ENCODE measurements at places on chromosomes 6 and 20. TPM values are rescaled to one million over a fixed set of nuclear protein-coding genes. Genes with fewer than 3 reads are reported as not detected.

The SLPI gene
- not detected for total RNA-seq

DNA sequence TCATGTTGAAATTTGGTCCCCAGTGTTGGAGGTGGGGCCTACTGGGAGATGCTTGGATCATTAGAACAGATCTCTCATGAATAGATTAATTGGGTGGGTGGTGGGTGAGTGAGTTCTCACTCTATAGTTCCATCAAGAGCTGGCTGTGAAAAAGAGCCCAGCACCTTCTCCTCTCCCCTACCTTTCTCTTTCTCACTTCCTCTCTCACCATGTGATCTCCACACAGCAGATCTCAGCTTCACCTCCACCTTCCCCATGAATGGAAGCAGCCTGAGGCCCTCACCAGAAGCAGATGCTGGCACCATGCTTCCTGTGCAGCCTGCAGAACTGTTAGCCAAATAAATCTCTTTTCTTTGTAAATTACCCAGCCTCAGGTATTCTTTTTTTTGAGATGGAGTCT is 12.9 kb upstream of the GMNN start:
- no peak for DNase-seq

GRCh38 chr20:44946271-44946852 is 13.8 kb downstream of the TOMM34 start:
- no peak for DNase-seq

DNA sequence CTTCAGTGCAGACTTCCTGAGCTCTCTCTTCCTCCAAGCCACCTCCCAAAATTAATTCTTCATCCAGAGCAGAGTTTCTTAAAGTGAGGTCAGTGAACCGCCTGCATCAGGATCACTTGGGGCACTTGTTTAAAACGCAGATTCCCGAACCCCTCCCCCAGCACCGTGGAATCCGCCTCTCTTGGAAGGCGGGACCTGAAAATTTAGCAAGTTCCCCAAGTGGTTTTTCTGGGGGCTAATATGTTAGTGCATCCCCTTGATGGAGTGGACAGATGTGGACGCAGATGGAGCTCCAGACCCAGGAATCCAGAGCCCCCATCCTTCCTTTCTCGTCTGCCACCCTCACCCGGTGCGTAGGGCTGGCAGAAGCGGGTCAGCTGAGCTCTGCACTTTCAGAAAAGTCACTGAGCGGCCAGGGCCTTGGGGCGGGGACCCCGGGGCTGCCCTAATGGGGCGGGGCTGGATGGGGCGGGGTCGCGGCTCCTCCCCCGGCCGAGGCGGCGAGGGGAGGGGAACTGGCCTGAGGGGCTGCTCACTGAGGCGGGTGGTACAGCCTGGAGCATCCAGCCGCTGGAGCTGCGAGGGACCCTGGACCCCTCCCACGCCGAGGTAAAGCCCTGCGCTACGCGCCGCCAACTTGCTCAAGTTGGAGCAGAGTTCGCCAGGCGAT is at the start of the genes DEFB124 and REM1:
TSS of gene DEFB124 (minus strand) at position 370 of the 670 bp plus-strand sequence. CDS start 2,114 bp downstream, outside the sequence.
TSS of gene REM1 (plus strand) at position 531 of the 670 bp plus-strand sequence. CDS start 1,158 bp downstream, outside the sequence.
- no peak for DNase-seq

The NRSN2 gene
- total RNA-seq, result 5.1 TPM

DNA sequence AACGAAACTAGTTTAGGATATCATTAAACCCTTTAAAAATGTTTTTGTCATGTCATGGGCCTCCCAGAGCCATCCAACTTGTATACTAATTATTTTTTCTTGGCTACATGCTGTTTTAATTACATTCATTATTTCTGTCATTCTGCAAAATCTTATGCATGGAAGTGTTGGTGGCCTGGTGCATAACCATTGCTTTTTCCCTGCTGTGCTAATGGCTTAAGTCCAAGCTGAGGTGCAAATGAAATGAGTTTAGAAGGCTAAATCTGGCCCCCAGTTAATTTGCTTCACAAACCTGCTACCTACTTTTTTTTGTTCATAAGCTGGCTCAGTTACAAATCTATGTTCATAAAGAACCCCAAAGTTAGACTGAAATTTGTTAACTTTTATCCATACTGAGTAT is 1249.9 kb downstream of the EPHA7 start:
- no peak for DNase-seq

GRCh38 chr20:17530716-17531664 is at the start of gene BFSP1:
TSS of gene BFSP1 (minus strand) at chr20:17531379. CDS start at chr20:17531329, 50 bp downstream.
- peak; percentile 44 for DNase-seq

- DNase-seq, result no peak
Observed at GRCh38 chr20:47970282-47970903, 185.1 kb upstream of the SULF2 start.

The PANK2 gene
- 51.4 TPM for total RNA-seq

DNA sequence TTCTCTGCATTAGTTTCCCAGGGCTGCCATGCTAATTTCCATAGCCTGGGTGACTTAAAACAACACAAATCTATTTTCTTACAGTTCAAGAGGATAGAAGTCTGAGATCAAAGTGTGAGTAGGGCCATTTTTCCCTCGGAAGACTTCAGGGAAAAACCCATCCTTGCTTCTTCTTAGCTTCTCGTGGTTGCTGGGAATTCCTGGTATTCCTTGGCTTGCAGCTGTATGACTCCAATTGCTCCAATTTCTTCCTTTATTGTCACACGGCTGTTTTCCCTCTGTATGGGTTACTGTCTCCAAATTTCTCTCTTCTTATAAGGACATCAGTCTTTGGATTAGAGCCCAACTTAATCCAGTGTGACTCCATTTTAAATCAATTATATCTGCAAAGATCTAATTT is 128.4 kb upstream of the JAG1 start:
- no peak for DNase-seq

DNA sequence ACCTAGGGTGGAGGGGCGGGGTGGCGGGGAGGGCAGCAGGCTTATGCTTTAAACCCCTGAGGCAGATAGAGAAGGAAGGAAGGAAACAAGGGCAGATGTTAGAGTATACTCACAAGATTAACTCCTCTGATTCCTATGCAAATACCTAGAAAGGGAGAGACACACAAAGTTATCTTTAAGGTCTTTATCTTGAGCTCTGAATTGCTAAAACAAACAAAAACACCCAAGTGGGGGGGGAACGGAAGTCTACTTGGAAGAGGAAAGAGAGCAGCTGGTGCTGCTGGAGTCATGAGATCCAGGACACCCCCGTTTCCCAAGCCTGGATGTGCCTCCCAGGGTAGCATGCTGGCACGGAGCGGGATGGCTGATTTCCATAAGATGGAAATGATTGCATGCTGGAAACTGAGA is 43.4 kb downstream of the PLAGL1 start:
- DNase-seq, result no peak

The DDX39B gene
- total RNA-seq, result 637 TPM

The TCF21 gene
- total RNA-seq, result not detected

DNA sequence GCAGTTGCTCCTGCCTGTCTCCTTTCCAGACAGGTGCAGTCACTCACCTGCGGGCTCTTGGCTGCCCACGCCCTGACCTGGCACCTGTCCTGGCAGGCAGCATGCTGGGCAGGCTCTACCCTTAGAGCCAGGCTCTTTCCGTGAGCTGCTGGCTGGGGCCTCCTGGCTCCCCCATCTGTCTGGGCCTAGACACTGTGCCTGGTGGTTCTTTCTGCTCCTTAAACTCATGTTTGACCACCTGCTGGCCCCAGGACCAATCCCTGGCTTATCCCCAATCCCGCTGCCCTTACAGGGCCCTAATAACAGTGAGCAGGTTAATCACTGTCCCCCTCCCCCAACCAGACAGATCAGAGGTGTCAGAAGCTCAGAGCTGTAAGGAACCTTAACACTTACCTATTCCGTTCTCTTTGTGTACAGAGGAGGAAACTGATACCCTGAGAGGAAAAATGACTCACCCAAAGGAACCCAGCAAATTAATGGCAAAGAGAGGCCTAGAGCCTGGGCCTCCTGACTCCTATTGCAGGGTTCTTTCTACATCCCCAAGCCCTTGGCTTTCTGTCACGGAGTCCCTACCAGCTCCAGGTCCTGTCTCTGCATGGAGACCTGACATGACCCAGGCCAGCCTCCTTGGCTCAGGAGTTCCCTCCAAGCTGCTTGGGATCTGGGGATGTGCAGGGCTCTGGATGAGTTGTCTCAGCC is 54.7 kb downstream of the RAB44 start:
- no peak for DNase-seq

DNA sequence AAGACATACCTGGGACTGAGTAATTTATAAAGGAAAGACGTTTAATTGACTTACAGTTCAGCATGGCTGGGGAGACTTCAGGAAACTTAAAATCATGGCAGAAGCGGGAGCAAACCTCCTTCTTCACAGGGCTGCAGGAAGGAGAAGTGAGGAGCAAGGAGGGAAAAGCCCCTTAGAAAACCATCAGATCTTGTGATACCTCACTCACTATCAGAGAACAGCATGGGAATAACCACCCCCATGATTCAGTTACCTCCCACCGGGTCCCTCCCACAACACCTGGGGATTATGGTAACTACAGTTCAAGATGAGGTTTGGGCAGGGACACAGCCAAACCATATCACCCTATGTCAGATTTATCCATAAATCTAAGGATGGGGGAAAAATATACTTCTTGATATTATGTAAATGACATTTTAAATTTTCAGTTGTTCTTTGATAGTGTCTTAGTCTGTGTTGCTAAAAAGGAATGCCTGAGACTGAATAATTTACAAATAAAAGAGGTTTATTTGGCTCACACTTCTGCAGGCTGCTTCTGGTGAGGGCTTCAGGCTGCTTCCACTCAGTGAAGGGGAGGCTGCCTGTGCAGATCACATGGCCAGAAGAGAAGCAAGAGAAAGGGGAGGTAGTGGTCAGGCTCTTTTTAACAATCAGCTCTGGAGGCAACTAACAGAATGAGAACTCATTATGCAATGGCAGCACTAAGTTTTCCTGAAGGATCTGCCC is 1.2 kb upstream of the MCM9 start:
- DNase-seq, result no peak

GRCh38 chr6:41594326-41594725 is 43.9 kb upstream of the MDFI start:
- no peak for DNase-seq

GRCh38 chr6:2186516-2186915 is 58.9 kb downstream of the GMDS start:
- DNase-seq, result no peak

DNA sequence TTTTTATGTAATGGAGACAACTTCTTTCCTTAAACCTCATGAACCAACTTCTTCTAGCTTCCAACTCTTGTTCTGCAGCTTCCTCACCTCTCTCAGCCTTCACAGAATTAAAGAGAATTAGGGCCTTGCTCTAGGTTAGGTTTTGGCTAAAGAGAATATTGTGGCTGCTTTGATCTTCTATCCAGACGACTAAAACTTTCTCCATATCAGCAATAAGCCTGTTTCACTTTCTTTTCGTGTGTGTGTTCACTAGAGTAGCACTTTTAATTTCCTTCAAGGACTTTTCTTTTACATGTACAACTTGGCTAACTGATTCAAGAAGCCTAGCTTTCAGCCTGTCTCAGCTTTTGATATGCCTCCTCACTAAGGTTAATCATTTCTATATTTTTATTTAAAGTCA is 596.1 kb upstream of the NRSN1 start:
- no peak for DNase-seq

- no peak for DNase-seq
Observed at GRCh38 chr20:62449951-62450691, 22.8 kb upstream of the RBBP8NL start.

GRCh38 chr6:105258816-105259215 is 79.0 kb upstream of the POPDC3 start:
- DNase-seq, result no peak

The HLA-DPA1 gene
- total RNA-seq, result 61.0 TPM

DNA sequence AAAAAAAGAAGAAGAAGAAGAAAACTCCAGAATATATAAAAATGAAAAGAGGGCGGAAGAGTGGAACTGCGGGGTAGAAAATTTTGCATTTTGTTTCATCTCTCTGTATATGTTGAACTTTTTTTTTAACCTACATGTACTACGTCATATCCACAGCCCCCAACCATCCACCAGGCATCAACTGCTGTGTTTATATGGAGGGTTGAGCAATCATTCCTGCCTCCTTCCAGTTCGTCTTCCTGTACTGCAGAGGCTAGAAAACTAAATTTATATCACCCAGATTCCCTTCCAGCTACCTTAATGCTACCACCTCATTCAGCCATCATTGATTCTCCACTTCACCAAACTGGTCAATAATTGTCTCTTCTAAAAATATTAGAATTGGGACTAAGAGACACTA is 9.5 kb upstream of the SIGLEC1 start:
- no peak for DNase-seq

- DNase-seq, result no peak
Observed at GRCh38 chr6:26006086-26006939, 43.7 kb downstream of the TRIM38 start.

The CLPSL1 gene
- total RNA-seq, result not detected

DNA sequence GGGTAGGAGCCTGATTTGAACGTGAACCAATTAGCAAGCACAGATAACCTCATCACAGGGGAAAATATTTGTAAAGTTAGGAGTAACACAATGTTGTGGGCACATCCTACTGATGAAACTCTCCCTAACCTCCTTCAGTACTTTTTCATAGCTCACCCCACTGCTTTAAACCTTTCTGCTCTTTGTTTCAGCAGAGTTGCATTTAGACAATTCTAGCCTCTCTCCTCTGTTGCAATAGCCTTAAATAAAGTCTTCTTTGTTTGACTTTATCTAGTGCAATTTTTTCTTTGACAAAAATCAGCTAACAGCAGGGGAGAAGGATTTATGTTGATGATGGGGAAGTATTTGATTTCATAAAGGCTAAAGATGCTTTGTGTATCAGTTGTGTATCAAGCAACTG is 14.1 kb downstream of the C6orf141 start:
- no peak for DNase-seq

The RIPOR3 gene
- not detected for total RNA-seq

- DNase-seq, result no peak
Observed at GRCh38 chr6:170209354-170210025, 81.4 kb downstream of the DLL1 start.

GRCh38 chr6:49464691-49465090 is 1.5 kb downstream of the CENPQ start:
- no peak for DNase-seq

- DNase-seq, result no peak
Observed at GRCh38 chr6:120173250-120173649, 823.7 kb upstream of the MAN1A1 start.

DNA sequence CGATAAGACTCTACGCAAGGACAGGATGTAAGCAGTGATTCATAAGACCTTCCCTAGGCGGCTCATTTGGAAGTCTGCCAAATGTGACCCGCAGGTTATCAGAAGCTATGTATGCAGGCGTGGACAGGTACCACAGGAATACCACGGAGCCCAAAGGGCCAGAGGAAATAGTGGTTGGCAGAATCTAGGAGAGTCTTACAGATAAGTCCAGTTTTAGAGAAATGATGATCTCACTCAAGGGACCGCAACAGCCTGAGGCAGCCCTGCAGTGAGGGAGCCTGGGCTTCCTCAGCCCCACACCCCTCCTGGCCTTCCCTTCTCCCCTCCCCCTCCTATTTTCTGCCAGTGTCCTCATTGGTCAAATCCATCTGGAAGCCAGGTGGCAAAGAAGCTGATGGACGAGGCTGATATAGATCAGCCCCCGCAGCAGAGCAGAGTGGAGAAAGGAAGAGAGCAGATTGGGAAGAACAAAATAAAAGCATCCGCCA is 110.6 kb downstream of the FNDC1 start:
- DNase-seq, result no peak

The GMPR gene
- total RNA-seq, result 1.2 TPM

DNA sequence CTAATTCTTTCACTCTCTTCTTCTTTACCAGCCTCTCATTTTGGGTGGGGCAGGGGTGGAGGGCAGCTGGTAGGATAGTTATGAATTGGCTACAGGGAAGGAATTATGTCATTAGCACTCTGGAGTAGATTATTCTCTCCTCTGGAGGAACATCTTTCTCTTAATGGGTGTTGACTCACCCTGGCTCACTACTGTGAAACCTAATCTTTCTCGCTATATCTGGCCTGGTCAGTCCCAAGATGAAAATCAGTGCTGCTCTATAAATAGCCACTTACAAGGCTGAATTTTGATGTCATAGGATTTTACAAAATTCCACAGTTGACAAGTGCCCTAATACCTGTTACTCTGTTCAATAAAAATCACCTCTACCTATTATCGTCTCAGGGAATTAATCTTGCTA is 151.3 kb downstream of the COL9A1 start:
- DNase-seq, result no peak

All from activated T-helper 1 cell treated with anti-CD3 and anti-CD28 coated beads, Interleukin-12 subunit alpha, Interleukin-12 subunit beta, Interleukin-2, Interleukin-4 antibody, amounts not matched to agents 30 ng/mL and 10 ng/mL and 1 ng/mL, durations not matched to agents 14 hours and 24 hours and 36 hours (primary cell).